Urothelium cell line (cell line): ENCODE measurements at places on chromosomes 16 and 17.
A peak's percentile ranks its signal among the peaks of the same experiment; 100 is the strongest.

GRCh38 chr16:69830534-69831211 lies 68.5 kb downstream of the WWP2 start:
- DNase-seq, result no peak

DNA sequence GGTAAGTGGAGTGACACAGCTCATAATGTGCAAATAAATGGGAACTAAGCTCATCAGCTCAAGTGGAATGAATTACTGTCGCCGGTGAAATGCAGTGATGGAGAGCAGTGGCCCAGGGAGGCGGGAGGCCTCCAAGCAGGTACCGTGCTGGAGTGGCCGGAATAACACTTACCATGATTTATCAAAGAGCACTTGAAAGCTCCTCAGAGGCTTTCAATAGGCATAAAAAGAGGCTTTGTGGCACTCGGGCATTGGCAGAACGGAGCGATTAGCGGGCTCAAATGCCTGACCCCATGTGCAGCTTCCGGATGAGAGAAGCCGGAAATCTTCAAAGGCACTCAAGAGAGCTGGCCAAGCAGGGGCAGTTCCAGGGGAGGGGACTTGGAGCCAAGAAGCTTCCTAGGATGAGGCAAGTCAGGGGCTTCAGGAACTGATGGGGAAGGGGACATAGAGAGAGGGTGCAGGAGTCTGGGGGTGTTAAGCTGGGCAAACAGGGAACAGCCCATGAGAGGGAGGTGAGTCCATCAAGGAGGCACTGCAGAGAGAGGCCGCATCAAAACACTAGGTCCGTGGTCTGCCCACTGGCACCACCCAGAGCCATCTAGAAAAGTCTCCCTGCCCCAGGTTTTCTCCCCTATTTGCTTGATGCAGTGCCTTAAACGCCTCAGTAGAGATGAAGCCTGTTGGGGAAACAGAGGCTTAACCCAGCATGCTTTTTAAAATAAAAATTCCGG lies 144.0 kb upstream of the IRX6 start:
- DNase-seq, result no peak

DNA sequence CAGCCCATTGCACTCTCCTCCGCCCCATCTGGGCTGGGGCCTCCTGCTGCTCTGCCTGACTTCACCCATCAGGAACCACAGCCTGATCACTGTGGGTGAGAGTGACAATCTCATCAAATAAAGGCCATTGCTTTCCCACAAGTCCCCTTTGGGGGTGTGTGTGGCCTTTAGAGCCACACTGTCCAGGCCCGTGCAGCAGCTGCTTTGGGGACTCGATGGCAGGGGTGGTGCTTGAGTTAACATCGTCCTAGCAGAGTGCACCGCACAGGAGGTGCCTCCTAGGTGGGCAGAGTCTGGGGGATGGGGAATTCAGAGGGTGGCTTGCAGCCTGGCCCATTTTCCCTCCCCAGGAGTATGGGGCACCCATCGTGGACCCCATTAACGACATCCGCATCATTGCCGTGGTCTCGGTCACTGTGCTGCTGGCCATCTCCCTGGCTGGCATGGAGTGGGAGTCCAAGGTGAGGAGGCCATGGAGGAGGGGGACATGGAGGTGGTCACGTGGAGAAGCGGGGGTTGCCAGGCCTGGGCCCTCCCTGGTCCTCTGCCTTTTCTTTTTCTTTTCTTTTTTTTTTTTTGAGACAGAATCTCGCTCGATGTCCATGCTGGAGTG lies 5.4 kb downstream of the SLC12A3 start:
- DNase-seq, result no peak

DNA sequence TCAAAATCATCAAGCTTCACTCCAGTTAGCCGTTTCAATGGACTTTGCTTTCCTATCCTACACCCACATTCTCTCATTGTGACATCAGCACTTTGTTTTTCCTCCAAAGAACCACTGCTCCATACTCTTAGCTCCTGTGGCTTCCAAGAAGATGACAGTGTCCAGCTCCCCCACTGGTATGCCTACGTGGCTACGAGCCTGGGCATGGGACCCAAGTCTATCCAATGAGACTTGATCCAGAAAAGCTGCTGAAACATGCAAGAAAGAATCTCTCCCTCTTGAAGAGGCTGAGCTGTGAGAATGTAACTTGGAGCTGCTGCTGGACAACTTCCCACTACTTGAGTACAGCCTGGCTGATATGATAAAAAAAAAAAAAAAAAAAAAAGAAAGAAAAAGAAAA lies 9.4 kb downstream of the TOX3 start:
- DNase-seq, result no peak

DNA sequence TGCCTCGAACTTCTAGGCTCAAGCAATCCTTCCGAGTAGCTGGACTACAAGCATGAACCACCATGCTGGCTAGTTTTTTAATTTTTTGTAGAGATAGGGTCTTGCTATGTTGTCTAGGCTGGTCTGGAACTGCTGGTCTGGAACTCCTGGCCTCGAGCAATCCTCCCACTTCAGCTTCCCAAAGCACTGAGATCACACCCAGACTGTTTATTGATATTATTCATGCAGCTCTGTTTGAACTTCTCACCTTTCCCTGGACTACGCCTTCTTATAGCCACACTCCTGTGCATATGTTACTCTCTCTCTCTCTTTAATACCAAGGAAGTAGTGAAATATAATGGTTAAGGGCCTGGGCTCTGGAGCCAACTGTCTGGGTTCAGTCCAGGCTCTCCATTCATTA lies 4.6 kb downstream of the COG7 start:
- DNase-seq, result no peak

GRCh38 chr17:39238311-39238972 lies 12.7 kb upstream of the STAC2 start:
- peak; percentile 80 for DNase-seq

DNA sequence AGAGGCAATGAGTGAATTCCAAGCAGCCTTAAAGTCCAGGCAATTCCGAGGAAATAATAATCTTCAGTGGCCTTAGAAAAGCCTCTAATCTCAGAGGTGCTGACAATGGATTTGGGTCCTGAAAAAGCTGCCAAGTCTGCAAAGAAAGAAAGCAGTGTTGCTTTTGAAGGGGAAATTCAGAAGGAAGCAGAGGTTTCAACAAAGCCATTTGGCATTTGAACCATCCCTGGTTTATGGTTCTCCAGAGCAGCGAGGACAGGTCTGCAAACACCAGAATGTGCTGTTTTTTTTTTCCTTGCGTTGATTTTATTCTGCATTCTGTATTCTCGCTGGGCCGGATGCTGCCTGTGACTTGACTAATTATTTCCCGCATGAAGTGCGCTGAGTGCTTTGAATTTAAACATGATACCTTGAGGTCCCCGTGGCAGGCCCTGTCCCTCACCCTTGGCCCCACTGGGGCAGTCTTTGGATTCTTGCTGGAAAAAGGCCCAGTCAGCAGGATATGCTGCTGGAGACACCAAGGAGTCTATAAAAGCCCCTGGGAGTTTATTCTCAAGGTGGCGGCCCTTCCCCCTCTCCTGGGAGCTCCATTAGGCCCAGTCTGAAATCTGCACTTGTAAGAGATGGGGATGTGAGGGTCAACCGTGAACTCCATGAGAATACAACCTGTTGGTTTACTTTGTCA lies 338.3 kb downstream of the HAPSTR1 start:
- no peak for DNase-seq
